Liver (tissue), 10 donors: ENCODE measurements at places on chromosomes 3 and 15. TPM values are rescaled to one million over a fixed set of nuclear protein-coding genes. Genes with fewer than 3 reads are reported as not detected.

DNA sequence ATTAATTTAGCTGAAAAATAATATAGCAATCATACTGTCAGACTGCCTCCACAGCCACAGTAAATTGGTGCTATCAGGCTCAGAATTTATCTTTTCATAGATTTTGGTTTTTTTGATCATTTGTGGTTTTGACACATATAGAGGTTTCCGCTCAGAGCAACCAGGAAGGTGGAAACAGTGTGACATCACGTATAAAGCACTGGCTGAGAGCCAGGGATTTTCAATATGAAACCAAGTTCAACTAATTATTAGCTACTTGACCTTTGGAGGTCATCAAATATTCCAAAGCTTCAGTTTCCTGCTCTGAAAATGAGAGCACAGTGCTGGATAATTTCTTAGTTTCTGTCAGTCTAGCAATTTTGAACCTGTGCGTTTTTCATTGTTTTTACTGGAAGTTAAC lies 433.8 kb upstream of the SUCLG2 start:
- H3K27me3 ChIP-seq = no peaks in the 10 kb centered on the region
- H3K36me3 ChIP-seq = no peaks in the 10 kb centered on the region
- no peak overlapping the region for H3K4me3 ChIP-seq
- no peak for DNase-seq
- no peak overlapping the region for H3K27ac ChIP-seq

DNA sequence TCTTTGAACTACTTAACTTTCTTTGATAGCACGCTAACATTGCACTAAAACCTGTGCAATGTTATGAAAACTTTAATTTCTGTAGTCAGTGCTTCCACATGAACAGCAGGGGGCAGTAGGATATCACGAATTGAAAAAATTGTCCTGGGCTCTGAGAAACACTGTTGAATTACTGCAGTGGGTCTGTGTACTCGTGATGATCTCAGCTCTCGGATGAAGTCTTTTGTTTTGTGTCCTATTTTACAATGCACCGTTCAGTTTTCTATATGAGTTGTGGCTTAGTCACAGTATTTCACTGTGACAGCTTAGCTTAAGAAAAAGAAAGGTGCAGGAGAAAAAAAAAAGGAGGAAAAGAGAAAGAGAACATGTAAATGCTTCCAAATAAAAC lies 141.3 kb upstream of the CCDC54 start:
- no peaks in the 10 kb centered on the region for H3K27me3 ChIP-seq
- peaks cover 13% of the 10 kb centered on the region for H3K4me1 ChIP-seq
- peak overlapping the region; percentile 65 for H3K4me3 ChIP-seq
- no peaks in the 10 kb centered on the region for H3K36me3 ChIP-seq
- no peak overlapping the region for H3K27ac ChIP-seq

SH2D7 gene
- not detected for total RNA-seq

DUOX2 gene
- 0.08 TPM for total RNA-seq

GRCh38 chr15:32817577-32817976 lies 99.8 kb downstream of the GREM1 start:
- no peak for DNase-seq
- H3K4me3 ChIP-seq = no peak overlapping the region
- no peak overlapping the region for H3K27ac ChIP-seq
- H3K27me3 ChIP-seq = no peaks in the 10 kb centered on the region

CMTM6 gene
- 77.9 TPM for total RNA-seq

CIP2A gene
- 0.92 TPM for total RNA-seq
